Stimulated activated CD4-positive, alpha-beta T cell treated with anti-CD3 and anti-CD28 coated beads, Interleukin-1b, Interleukin-23, amount 100 ng/mL, for 1 hour (primary cell): ENCODE measurements at places on chromosomes 6 and 20.

- DNase-seq, result no peak
These were observed 39.7 kb downstream of the PREP start for GRCh38 chr6:105363100-105363754.

DNA sequence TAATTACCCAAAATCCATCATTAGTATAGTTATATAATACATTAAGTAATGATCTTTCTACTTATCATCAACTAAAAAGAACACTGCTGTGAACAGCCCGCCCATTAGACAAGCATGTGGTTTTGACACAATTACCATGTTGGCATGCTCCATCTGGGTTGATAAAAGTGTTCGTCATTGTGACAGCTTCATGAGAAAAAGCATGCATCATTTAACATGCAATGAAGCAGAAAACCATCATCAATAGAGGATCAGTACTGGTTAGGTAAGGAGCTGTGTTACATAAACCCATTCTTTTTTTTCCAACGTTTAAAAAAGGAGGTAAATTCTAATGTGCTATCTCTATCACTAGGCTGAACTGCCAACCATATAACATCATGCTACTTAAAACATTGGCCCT, 101.9 kb downstream of the EPB41L2 start:
- DNase-seq, result no peak

GRCh38 chr6:28768187-28768913, 155.4 kb downstream of the TRIM27 start:
- DNase-seq, result no peak

GRCh38 chr6:5556011-5556410, 294.7 kb downstream of the FARS2 start:
- DNase-seq, result no peak

- DNase-seq, result no peak
These were observed 609.3 kb upstream of the IMPG1 start for GRCh38 chr6:76681781-76682180.
